Cerebellar nuclear complex (tissue), 1 donor: ENCODE measurements at places on chromosomes 4 and X.

DNA sequence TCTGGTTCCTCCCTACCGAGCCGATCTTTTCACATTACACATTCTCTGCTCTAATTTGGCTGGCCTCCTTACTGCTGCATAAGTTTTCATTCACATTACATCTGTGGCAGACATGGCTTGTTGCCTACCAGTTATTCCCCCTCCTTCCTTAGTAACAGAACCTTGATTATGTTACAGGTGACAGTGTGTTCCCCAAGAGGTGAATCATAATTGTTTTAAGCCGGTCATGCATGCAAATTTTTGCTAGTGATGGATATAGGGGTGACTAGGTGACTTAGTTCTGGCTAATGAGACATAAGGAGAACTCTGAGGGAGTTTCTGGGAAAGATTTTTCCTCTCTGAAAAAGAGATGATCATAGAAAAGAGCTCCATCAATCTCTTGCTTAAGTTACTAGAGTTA lies 8.4 kb upstream of the LAMP2 start:
- no peak for DNase-seq

DNA sequence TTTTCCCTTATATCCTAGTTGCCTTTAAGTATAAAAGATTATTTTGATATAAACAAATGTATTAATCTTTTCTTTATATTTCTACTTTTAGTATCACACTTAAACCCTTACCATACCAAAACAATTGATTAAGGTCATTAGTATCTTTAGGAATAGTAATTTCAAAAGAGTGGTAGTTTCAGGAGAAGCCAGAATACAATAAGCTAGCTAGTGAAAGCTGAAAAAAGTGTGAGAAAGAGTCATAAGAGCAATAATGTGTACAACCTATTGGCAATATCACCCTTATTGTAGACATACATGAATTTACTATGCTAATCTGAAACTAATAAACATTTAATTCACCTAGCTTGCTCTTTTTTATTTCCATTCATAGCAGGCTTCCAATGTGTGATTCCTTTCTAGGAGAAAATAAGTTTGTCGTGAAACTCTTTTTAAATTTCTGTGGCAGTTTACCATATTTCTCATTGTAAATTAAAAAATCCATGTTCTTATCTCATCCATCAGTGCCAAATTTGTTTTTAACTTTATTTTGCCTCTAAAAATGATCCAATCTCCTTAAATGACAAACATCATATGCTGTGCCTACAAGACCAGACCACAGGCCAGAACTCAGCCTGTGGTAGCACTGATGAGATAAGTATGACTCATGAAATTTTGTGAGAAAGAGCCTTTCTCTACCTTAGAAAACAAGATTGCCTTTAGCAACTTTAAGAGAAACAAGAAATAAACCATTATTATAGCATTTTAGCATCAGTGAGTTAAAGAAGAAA lies 8.1 kb downstream of the NEK1 start:
- DNase-seq = no peak

- DNase-seq = no peak
Measured at GRCh38 chrX:134622056-134622812, 36.0 kb downstream of the PLAC1 start.

GRCh38 chr4:15234856-15235126 lies 193.0 kb upstream of the C1QTNF7 start:
- DNase-seq = no peak

DNA sequence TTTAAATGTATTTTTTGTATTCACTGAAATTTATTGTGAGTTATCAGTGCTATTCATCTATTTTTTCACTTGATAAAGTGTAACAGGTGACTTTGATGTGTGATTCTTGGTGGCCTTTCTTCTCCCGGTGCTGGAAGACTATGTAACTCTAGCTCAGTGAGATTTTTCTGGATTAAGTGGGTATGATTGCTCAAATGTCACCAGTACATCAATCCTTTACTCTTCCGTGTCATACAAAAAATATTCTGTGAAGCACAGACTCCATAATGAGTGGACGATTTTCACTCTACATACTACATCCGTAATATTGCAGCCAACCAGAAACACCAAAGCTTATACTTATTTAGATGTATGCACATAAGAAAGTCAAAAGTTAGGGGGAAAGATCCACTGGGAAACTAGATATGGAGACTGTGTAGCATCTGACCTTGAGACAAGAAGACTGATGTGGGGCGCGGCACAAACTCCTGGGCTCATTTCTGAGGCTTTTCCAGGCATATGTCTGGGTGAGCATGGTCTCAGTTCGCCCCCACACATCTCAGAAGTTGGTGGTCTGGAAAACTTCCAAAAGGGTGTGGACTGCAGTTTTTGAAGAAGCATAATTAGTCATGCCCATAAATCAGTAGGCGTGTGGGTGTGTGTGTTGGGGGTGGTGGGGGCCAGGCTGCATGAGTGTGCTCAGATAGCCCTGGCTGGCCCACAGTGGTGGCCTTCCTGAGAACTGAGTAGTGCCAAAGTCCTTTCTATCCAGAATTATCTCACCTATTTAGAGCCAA lies 53.9 kb upstream of the TENM3 start:
- no peak for DNase-seq

GRCh38 chr4:21849077-21849476 lies 99.5 kb downstream of the KCNIP4 start:
- DNase-seq = no peak

DNA sequence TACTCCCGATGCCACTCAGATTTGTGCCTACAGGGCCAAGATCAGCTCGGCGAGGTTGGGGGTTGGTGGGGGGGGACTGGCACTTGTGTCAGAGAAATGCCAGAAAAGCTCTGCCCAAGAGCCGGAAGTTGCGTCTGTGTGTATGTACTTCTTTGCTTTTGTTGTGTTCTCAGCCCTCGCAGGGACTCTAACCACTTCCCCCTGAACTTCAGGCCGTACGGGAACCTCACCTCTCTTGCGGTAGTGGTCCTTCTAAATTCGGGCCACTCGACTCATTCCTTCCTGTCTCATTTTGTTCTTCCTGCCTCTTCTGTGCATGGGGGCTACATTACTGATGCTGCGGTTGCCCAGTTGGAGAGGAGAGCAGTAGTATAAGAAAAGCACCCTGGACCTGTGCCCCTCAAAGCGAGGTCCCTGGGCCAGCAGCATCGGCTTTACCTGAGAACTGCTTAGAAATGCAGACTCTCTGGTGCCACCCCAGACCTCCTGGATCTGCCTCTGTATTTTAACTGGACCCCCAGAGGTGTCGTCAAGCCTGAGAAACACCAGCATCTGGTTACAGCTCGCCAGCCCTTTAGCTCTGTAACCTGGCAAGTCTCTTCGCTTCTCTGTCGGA lies 146.3 kb upstream of the RPS6KA3 start:
- no peak for DNase-seq

DNA sequence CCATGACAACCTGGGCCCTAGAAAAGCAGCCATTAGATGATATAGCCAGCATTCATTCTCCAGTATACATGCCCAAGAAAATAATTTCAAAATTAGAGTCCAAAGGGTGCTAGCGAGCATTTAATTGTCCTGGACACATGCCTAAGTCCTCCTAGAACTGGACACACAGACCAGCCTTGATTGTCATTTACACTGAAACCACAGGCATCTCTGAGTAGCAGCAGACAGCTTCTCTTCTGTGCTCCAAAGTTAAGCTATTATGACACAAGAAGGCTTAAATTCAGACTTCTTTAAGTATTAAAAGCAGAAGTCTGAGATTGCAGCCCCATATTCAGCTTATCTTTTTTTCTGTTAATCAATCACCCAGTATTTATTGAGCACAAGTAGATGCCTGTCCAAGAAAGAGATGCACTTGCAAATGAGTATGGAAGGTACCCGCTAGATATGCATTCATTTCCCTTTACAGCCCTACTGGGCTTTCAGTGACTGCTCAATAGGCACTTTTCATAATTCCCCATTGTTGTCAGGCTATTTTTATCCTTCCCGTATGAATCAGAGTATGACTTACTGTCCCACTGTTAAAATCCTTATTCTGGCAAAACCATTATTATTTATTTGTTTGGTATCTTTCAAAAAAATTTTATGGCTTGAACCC lies 374.1 kb downstream of the FBXW7 start:
- no peak for DNase-seq

GRCh38 chrX:119721487-119721886 lies 28.5 kb upstream of the SEPTIN6 start:
- no peak for DNase-seq

- DNase-seq = no peak
Measured at GRCh38 chr4:168631241-168632162, 134.7 kb downstream of the PALLD start.

GRCh38 chrX:150954951-150955350 lies 28.2 kb upstream of the HMGB3 start:
- DNase-seq = no peak

DNA sequence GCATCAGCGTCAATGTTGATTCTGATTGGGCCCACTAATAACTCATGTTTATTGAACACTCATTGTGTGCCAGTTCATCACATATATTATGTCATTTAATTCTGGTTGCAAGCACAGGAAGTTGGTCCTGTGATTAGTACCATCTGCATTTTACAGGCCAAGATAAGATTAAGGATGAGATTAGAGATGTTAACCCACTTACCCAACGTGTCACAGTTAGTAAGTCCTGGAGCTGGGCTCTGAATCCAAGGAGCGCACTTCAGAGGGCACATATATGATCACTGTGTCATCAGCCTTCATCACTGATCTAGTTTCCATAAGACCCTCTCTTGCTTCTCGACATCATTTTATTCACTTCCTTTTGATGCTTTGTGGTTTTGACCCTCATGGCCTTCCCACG lies 205.3 kb upstream of the ANXA3 start:
- no peak for DNase-seq

- DNase-seq = no peak
Measured at GRCh38 chrX:5632061-5632614, 596.5 kb downstream of the NLGN4X start.

DNA sequence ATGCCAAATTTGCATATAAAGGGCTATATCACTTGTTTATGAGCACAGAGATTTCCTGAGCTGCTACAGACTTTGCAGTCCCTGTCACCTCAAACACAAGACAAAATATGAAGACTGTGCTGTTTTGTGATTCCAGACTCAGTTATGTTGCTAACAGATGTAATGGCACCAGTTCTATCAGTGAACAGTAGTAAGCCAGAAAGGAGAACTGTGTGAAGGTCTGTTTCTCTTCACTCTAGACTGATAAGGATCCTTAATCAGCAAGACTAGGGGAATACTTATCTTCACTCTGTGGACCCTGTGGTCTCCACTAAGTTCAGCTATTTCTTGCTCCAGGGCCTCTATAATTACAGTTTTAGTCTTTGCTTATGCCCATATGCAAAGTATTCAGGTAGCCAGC lies 82.7 kb downstream of the ANXA5 start:
- no peak for DNase-seq

DNA sequence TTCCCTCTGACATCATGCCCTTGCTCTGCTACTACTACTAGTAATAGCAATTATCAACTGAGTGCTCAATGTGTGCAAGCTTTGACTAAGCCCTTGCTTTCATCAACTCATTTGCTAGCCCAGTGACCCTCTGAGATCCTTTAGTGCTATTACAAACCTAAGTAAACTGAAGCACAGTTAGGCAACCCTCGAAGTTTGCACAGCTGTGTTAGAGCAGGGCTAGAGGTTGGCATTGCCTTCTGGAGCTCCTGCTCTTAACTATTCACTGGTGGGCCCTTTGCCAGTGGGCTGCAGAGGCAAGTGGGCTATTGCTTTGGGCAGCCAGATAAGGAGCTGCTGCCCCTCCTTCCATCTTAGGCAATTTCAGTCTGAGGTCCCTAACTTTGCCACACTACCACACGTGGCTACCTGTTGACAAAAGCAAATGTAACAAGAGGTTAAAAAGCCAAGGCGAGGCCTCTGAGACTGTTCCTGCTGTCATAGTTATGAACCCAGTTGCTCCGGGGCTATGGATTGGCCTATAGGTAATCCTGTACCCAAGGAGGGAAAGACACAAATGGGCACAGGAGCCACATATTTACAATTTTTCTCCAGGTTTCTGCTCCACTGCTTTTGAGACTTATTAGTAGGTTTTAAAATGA lies 41.5 kb upstream of the ANKRD50 start:
- DNase-seq = no peak

GRCh38 chr4:184114431-184114830 lies 103.2 kb downstream of the ENPP6 start:
- no peak for DNase-seq

DNA sequence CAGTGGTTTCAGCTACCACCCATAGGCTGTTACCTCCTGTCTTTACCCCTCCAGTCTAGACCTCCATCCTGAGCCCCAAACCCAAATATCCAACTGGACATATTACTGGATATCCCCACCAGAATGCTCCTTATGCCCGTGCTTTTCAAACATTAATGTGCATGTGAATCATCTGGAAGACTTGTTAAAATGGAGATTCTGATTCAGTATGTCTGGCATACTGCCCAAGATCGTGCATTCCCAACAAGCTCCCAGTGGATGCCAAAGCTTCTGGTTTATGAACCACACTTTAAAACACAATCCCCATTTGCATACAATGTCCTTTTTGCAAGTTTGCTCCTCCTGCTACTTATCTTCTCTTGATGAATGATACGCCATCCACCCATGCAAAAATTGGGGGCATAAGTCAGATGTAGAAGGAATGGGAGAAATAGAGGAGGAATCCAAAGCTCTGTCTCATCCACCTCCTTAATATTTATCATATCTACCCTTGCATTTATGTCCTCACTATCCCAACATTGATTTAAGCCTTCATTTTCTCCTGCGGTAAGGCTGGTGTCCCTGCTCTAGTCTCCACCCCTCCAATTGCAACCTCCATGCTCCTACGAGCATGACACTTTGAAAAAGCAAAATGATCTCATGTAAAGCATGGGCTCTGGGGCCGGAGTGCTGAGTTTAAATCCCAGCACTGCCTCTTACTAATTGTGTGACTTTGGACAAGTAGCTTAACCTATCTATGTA lies 7.4 kb upstream of the PGRMC1 start:
- no peak for DNase-seq

- no peak for DNase-seq
Measured at GRCh38 chr4:82784681-82785610, 13.7 kb downstream of the SCD5 start.

DNA sequence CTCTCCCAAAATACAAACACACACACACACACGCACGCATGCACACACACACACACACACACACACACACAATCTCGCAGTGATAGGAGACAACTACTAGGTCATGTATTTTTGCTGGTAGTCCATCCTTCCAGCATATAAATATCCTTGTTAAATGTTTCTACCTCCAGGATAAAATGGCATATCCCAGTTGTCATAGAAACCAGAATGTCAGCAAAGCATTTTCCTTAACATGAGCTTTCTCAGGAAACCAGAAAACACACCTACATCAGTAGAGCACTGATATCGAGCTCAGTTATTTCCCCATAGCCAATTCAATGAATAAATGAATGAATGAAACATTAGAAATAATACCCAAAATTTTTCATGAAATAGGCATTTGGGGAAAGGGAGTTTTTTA lies 115.7 kb downstream of the PWWP3B start:
- DNase-seq = no peak

DNA sequence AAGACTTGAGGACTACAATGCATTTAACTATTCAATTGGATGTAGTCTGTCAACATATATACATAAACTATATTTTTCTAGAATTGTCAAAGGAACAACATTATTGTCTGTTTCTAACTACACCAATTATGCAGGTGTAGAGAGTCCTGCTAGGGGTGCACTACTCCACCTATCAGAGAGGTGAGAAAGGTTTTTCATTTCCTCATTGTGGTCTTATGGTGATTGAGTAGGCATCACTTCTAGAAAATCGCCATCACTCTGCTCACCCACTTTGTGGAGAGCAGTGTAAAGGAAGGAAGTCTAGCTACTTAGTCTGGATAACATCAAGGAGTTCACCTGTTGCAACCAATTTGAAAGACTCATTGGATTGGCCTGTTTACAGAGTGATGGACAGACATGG lies 4.4 kb upstream of the ADH1C start:
- no peak for DNase-seq
